ENCODE measurements at places on chromosomes 5 and 9.

- no peak for DNase-seq
Observed at GRCh38 chr9:4106760-4107143, 193.1 kb downstream of the GLIS3 start.

- no peak for DNase-seq
Observed at GRCh38 chr9:130570208-130570607, 9.2 kb upstream of the FUBP3 start.

DNA sequence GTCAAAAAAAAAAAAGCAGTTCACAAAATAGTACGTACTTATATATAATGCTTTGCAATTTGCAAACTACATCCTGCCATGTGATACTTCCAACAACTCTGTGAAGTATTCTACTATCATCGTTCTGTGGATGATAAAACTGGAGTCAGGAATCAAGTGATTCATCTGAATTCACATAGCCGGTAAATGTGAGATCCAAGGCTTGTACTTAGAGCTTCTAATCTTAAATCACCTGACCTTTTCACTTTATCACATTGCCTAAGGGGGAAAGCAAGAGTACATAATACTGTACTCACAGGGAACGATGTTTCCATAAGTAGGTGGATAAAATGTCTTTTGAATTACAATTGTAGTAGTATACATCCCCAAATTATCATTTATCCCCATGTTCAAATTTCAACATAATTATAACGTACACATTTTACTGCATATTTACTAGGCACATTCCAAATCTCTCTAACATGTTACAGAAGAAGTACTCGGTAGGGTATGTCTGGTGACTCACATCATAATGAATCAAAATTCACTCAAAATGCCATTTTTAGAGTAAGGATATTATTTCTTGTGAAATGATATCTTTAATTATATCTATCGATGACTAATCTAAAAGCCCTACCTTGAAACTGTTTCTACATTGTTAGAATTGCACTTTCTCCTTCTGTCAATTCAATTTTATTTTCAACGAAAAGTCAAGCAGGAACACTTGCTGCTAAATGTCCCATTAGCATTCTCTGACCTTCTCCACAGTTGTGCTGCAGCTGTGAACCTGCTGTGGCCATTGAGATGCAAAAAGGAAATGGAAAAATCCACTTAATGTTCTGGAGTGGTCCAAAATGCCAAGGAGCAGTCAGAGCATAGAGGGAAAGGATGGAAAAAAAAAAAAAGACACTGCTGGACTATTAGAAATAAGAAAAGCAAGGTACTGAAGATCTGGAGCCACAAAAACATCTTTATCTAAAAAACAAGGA, 78.9 kb downstream of the OR2K2 start:
- DNase-seq, result no peak

- DNase-seq, result no peak
Observed at GRCh38 chr9:88767504-88767790, 223.8 kb upstream of the S1PR3 start.

GRCh38 chr9:32334112-32334511, 50.3 kb upstream of the ACO1 start:
- DNase-seq, result no peak

GRCh38 chr5:37735649-37736347, 104.0 kb downstream of the GDNF start:
- DNase-seq, result no peak

GRCh38 chr9:116350213-116350612, 196.6 kb downstream of the PAPPA start:
- no peak for DNase-seq

GRCh38 chr5:157651623-157652376, 438 bp downstream of the SOX30 start:
- DNase-seq, result no peak

DNA sequence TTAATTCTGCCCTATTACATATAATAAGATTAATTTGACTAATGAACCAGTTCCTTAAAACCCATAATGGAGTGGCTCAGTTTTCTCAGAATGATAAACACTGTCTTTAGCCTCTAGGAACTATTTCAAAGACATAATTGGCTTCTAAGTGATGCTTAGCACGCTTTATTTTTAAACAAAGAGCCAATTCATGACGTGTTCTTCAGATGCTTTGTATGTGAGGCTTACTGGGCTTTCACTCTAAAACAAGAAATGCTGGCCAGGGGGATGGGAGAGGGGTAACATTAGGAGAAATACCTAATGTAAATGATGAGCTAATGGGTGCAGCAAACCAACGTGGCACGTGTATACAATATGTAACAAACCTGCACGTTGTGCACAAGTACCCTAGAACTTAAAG, 7.6 kb upstream of the SFXN1 start:
- no peak for DNase-seq

DNA sequence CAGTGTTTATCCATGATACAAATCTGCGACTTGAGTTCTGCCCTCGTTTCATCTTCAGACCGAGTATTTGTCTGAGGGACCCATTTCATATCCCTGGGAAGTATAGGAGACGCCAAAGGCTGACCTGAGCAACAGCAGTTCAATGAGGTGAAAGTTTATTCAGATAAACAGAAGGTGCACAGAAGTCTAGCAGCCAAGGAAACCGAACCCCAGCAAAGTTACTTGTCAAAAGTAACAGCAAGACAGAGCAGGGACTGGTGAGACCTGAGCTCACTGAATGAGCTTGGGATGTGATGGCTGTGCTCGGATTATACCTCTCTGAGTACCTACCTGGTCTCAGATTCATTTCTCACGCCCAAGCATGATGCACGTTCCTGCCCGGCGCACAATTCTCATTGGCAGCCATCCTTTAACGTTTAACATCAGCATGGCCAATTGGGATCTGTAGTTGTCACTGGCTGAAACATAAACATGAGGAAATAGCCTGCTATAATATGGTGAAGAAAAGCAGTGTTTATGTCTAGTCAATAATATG, 599 bp downstream of the LYRM7 start:
- no peak for DNase-seq

- no peak for DNase-seq
Observed at GRCh38 chr5:57334475-57334874, 148.1 kb downstream of the ACTBL2 start.

GRCh38 chr9:134647359-134648080, 5.9 kb downstream of the COL5A1 start:
- no peak for DNase-seq

DNA sequence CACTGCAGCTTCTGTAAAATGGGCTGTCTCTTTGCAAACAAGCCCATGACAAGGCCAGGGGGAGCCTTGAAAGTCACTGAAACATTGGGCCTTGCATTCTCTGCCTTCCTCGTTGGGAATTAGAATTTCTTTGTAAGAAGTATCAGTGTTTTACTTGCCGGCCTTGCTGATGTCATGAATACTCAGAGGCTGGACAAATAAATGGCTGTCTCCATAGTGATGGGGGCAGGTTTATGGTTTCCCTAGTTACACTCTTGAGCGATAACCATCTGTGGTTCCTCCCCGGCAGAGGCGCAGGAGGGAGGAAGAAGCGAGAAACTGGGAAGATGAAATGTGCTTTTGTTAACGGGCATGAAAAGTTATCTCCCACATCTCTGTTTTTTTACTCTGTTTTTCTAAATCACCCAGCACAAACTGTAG, 272.7 kb upstream of the PANK3 start:
- peak; percentile 34 for DNase-seq

GRCh38 chr9:107176436-107177151, 106.5 kb upstream of the RAD23B start:
- no peak for DNase-seq

DNA sequence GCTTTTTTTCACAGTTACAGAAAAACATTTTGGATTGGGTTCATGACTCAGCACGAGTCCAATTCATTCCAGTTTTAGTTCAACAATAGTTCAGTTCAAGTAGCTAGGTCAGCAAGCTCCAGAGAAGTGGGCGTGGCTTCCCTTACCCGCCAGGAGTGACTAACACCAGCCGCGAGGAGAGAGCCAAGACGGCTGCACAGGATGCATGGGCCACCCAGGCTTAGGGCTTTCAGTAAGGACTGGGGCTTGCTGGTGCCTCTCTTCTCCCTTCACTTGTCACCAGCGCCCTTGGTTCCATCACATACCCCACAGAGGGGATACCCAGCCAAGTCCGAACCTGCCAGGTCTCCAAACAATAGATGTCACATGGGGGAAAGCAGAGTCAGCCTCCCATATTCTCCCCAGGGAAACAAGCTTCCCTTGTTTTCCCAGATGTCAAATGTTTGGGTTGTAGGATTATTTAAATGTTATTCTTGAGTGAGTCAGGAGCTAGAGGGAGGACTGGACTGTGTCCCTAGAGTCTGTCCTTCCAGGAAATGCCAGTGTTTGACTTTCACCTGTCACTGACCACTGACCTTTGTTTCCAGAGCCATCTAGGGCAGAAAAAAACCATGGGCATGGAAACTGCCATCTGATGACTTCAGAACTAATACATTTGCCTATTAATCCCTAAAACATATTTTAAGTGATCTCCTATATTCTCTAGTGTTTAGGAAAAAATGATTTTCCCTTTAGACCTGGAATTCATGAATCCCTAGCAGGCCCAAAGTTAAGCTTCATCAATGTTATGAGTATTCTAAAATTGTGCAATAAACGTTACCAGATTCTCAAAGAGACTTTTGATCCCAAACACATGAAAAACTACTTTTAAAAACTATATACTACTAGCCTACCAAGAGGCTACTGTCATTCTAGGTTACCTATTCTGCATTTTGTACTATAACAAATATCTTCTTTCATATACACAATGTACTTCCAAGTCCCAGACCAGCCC, 51.9 kb downstream of the NIPAL4 start:
- DNase-seq, result peak; percentile 94

GRCh38 chr5:146993876-146994530, 115.4 kb upstream of the PPP2R2B start:
- DNase-seq, result no peak

DNA sequence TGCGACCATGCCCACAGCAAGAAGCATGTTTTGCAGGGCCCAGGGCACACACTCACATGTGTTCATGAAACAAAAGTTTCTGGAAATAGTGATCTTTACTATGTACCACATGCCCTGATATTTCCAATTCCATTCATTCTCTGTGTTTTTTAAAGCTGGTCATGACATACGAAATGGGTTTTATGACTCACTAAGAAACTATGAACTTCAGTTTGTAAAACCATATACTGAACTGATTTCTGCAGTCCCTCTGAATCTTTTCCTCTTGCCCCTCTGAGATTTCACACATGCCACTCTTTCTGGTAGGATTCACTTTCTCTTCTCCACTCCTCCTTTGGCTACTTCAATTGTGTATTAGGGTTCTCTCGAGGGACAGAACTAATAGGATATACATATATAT, 416.1 kb upstream of the TRPC7 start:
- peak; percentile 45 for DNase-seq

- DNase-seq, result no peak
Observed at GRCh38 chr9:5743109-5743508, 89.8 kb downstream of the ERMP1 start.
